NCI-H1436 (cell line): ENCODE measurements at places on chromosomes 7 and 10.

- no peak for DNase-seq
Observed at GRCh38 chr7:110224643-110225042, 866.3 kb upstream of the LRRN3 start.

GRCh38 chr7:1922071-1922869 lies 252.2 kb downstream of the ELFN1 start:
- no peak for DNase-seq

DNA sequence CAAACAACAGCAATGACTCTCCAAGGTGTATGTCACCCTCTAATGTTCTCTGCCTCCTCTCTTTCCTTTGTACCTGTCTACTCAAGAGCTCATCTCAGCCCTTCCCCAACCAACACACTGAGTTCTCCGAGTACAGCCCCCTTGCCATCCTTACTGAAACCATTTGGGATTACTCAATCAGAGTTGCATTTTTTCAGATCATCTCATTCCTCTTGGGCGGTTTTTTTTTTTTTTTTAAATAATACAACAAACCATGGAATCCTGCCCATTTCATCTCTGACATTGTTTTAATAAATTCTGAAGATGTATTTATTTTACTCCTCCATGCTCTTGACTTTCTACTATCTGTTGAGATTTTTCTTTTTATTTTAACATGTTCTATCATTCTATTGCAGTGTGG lies 4.2 kb upstream of the CREB3L2 start:
- no peak for DNase-seq

DNA sequence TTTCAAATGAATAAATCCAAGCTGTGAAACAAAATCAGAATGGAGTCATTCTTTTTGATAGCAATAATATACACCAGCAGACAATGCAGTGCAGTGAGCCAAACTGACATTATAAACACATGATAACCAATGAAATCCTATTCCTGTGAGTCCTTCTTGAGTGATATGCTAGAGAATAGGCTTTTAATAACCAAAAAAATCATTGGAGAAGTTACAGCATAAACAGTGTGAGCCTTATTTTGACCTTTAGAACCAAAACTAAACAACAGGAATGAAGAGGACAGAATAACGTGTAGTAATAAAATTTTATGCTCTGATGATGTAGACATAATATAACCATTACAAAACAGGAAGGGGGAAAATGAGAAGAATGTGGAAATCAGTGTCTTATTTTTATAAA lies 8.7 kb downstream of the HUS1 start:
- DNase-seq: no peak

DNA sequence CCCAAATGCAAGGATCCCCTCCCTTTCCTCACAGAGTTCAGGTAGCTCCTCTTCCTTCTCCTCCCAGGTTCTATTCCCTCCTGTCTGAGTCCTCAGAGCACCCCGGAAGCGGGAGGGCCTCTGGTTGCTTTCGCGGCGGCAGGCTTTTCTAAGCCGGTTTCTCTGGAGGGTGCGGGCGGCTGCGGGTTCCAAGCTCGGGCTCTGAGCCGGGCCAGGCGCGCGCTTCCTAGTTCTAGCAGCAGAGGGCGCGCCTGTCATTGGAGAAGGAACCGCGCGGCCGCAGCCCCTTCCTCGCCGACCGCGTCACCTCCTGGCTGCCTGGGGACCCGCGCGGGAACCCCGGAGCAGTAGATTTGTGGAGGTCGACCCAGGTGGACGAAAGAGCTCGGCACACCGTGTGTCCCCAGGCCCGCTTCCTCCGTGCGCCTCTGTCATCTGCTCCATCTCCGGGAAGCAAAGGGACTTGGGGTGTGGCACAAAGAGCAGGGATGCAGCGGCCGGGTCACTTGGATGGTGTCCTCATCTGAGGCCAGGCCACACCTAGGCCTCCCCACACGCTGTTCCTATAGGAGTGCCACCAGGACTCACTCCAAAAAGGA lies 389.0 kb upstream of the PODXL start:
- DNase-seq: peak; percentile 51

- DNase-seq: no peak
Observed at GRCh38 chr10:114930320-114930719, 7.7 kb upstream of the TRUB1 start.

DNA sequence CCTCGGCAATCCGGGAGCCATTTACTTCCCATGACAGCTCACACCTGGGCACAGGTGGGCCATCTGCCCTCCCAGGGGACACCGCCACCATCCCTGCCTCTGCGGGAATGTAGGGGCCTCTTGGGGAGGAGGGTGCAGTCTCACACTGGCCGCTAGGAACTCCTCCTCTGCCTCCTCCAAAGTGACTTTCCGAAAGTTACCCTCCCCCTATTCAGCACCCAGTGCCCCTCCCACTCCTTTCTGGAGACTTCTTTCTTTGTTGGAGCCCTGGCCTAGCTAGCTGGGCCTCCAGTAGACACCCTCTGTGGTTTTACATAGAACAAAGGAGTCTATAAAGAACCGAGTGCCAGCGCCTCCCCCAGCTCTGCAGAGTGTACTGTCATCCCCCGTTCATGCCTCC lies 45.8 kb upstream of the MNX1 start:
- DNase-seq: no peak

DNA sequence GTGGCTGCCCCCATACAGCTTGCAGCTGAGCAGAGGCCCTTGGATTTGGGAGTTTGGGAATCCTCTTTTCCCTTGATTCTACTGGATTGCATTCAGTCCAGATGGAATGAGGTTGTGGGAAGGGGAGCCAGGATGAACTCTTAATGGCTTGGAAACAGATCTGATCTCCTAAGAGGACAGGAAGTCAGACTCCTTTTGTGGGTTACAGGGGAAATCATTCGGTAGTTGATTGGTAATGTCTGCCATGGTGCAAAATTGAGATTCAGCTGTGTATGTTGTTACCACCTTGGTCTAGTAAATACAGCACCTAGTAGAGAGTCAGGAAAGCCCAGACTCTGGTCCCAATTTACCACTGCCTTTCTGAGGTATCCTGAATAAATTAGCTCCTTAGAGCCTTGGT lies 144.2 kb upstream of the TNRC18 start:
- no peak for DNase-seq

GRCh38 chr7:157459966-157460365 lies 123.2 kb downstream of the DNAJB6 start:
- DNase-seq: no peak

GRCh38 chr10:99394256-99394655 lies 36.2 kb downstream of the GOT1 start:
- DNase-seq: no peak

GRCh38 chr10:85902051-85902450 lies 464.5 kb downstream of the GRID1 start:
- no peak for DNase-seq

- DNase-seq: no peak
Observed at GRCh38 chr10:15801641-15802040, 58.7 kb downstream of the MINDY3 start.
